ENCODE measurements at places on chromosomes 5 and 9.
A peak's percentile ranks its signal among the peaks of the same experiment; 100 is the strongest.

GRCh38 chr5:61731946-61732314 lies 399.9 kb downstream of the ZSWIM6 start:
- DNase-seq, result no peak

GRCh38 chr5:168302785-168303184 lies 11.3 kb downstream of the WWC1 start:
- no peak for DNase-seq

DNA sequence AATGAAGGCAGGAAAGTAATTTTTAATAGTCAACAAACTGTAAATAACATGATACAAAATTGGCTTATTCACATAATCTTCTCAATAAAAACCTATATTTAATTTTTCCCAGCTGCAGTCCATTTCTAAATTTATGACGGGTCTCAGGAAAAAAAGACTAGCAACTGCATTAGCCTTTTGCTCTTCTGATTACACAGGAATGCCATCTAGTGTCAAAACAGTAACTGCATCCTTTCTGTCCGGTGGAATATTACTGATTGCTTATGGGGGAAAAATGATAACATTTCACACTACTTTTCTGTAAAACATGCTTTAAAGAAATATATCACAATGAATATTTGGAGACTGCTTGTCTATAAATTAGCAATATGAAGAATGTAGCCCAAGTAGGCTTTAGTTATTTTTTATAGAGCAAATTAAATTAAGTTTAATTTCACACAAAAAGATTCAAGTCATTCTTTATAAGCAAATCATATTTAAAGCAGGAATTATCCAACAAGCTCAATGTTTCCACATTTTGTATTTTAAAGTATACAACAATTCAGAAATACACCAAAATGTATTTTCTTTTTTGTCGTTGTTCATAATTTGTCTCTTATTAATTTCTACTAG lies 534.7 kb downstream of the CDH10 start:
- DNase-seq, result peak; percentile 4

DNA sequence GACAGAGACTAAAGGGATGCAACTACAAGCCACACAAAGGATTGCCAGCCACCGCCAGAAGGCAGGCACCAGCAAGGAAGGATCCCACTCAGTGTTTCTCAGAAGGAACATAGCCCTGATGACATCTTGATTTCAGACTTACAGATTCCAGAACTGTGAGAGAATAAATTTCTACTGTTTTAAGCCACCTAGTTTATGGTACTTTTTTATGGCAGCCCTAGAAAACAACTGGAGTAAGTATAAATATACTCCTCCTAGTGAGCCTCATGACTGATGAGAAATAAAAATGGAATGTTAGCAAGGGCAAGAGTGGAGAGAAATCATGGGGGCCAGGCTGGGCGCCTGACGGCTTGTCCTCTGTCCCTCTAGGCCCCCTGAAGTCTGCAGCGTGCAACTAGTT lies 307.3 kb downstream of the PIK3R1 start:
- DNase-seq, result no peak

DNA sequence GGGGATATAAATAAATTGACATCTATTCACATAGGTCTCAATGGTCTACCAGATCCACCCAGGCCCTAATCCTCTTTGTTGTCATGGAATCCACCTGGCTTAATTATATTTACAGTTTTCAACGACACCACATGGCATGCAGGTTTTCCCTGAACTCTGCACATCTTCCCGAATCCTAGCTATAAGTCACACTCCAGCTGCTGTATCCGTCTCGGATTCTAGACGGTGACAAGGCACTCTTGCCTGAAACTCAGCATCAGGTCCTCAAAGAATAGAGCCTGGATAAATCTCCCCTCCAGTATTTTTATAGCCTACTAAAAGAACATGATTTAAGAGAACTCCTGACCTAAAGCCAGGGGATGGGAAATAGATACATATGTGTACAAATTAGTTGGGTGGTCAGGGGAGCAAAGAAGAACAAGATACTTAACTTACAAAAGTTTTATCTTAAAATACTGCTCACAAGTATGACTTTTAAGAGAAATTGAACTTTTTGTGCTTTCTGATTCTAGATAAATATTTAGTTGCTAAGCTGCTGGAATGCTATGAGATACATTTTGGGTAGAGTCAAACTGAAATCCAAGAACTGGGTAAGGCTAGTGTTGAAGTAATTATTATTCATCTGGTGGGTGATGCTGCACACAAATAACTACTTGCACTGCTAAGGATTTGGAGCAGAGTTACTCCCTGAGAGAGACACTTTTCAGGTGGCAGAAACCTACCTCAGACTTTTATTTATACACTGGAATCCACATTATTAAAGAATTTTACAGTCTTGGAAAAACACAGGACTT lies 187.3 kb downstream of the EFNA5 start:
- no peak for DNase-seq

GRCh38 chr9:90722071-90722470 lies 79.4 kb upstream of the DIRAS2 start:
- DNase-seq, result no peak

GRCh38 chr9:105069696-105070095 lies 141.7 kb upstream of the ABCA1 start:
- DNase-seq, result no peak

GRCh38 chr5:57431759-57432158 lies 50.9 kb downstream of the ACTBL2 start:
- DNase-seq, result no peak

GRCh38 chr9:124559871-124560270 lies 52.7 kb upstream of the NR5A1 start:
- no peak for DNase-seq

DNA sequence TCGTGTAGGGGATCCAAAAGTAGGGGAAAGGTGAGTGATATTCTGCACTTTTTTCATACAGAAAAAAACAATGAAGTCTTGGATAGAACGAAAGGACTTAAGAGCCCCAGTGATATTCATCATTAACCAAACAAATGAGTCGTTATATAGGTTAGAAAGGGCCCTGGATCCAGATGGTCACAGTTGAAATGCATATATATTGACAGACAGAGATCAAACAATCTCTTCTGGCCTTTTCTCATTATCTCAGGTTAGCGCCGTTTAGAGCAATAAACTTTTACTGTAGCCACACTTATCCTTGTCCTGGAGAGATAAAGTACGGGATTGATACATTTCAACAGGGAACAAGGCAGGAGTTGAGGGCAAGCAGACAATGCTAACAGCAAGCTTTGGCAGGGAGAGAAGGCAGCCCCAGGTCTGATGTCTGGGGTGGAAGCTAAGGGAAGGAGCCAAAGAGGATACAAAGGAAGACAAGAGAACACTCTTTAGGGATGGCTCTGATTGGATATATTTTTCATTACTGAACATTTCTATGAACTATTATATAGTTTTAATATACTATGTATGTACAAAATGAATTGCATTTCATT lies 77.0 kb downstream of the LIFR start:
- no peak for DNase-seq

DNA sequence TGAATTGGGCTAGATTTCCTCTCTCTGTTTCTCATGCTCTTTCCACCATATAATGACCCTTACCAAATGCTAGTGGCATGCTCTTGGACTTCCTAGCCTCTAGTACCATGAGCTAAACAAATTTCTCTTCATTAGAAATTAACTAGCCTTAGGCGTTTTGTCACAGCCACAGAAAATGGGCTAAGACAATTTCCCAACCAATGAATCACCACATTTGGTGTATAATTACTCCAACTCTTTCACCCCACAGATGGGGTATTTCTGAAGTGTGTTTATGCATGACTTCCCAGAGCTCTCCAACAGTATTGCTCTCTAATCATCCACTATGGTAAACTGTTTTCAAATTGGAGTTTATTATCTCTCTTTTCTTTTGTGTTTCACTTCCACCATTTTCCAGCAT lies 1041.1 kb upstream of the COX7C start:
- no peak for DNase-seq

GRCh38 chr9:134376386-134377142 lies 50.3 kb downstream of the RXRA start:
- peak; percentile 19 for DNase-seq

DNA sequence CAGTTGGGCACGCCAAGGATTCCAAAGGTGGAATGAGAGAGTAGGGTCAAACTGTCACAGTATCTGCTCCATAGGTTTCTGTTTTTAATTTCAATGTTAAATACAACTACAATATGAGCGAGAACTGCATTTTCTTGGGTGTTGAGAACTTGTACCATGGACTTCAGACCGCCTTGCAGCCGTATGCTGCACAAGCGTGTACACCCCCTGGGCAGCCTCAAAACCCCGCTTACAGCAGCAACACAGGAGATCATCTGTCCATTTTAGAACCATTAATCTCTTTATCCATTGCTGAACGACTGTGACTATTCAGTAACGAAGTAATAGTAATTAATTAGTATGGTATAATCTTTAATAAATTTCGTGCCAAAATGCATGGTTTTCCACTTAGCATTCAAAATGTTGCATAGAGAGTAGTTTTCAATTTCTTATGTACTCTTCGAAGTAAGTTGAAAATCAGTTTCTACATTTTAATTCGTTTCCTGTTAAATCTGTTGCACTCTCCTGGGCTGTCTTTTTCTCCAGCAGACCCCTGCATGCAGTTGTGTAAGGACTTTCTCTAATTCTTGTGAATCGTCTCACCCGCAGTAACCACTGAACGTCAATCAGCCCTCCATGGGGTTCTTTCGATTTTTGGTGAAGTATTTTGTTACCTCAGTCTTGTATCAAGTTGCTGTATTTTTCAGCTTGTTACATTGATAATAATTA lies 42.0 kb upstream of the GARNL3 start:
- DNase-seq, result no peak

GRCh38 chr9:2567922-2568321 lies 53.7 kb upstream of the VLDLR start:
- peak; percentile 9 for DNase-seq

DNA sequence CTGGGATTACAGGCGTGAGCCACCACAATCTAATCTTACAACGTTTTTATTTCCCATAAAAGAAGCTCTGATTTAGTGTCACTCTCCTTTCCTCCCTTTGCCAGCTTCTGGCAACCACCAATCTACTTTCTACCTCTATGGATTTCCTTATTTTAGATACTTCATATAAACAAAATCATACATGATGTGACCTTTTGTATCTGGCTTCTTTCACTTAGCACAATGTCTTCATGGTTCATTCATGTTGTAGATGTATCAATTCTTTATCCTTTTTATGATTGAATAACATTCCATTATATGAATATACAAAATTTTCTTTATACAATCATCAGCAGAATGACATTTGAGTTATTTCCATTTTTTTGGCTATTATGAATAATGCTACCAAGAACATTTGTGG lies 9.7 kb upstream of the TRIO start:
- DNase-seq, result no peak

- no peak for DNase-seq
Measured at GRCh38 chr9:14406463-14406862, 92.5 kb upstream of the NFIB start.

GRCh38 chr5:135930029-135930948 lies 24.5 kb downstream of the LECT2 start:
- peak; percentile 34 for DNase-seq
